Occipital lobe (tissue), 3 donors: ENCODE measurements at places on chromosomes 7 and 10. TPM values are rescaled to one million over a fixed set of nuclear protein-coding genes. Genes with fewer than 3 reads are reported as not detected.

Gene GALNT17
- 13.3 TPM for total RNA-seq

Gene CHST3
- total RNA-seq, result 7.2 TPM

Gene PPIA
- total RNA-seq, result 882 TPM

Gene GIGYF1
- total RNA-seq, result 15.4 TPM

Gene BBS9
- 103 TPM for total RNA-seq

Gene ZNF853
- 23.6 TPM for total RNA-seq

Gene GPR22
- total RNA-seq, result 226 TPM

Gene LDB3
- total RNA-seq, result 0.16 TPM
